Mononuclear cell (primary cell): ENCODE measurements at places on chromosomes 12 and 14. TPM values are rescaled to one million over a fixed set of nuclear protein-coding genes. Genes with fewer than 3 reads are reported as not detected.

PELI2 gene
- 31.9 TPM for total RNA-seq

CFAP54 gene
- total RNA-seq: 0.21 TPM

KHNYN gene
- 148 TPM for total RNA-seq

POTEG gene
- total RNA-seq: not detected

KCNA1 gene
- total RNA-seq: under 0.01 TPM

TMPRSS12 gene
- not detected for total RNA-seq

MAP3K9 gene
- total RNA-seq: 7.5 TPM

SLC17A8 gene
- total RNA-seq: not detected

P2RX2 gene
- 0.10 TPM for total RNA-seq

ZBTB42 gene
- 2.9 TPM for total RNA-seq

FGF23 gene
- total RNA-seq: not detected

KRT74 gene
- 0.10 TPM for total RNA-seq

GPHN gene
- 7.8 TPM for total RNA-seq

HSP90AA1 gene
- total RNA-seq: 382 TPM

PRPH gene
- not detected for total RNA-seq

OR6C2 gene
- total RNA-seq: not detected

KRT79 gene
- total RNA-seq: not detected

SCNN1A gene
- total RNA-seq: 1.2 TPM

PTHLH gene
- total RNA-seq: not detected

PLD4 gene
- total RNA-seq: 15.3 TPM

GNS gene
- 126 TPM for total RNA-seq

ARHGEF40 gene
- total RNA-seq: 12.9 TPM

PRB4 gene
- total RNA-seq: not detected

RNF212B gene
- total RNA-seq: 0.10 TPM

ADAMTS20 gene
- not detected for total RNA-seq

TAMALIN gene
- 122 TPM for total RNA-seq

RNASE7 gene
- not detected for total RNA-seq

EIF2S3B gene
- 19.1 TPM for total RNA-seq

NDUFA9 gene
- total RNA-seq: 58.1 TPM

C2CD5 gene
- total RNA-seq: 29.1 TPM

NANOG gene
- total RNA-seq: not detected

RHEBL1 gene
- total RNA-seq: 2.5 TPM

RNU4-1 gene
- total RNA-seq: under 0.01 TPM
